Stimulated activated CD8-positive, alpha-beta memory T cell treated with anti-CD3 and anti-CD28 coated beads, Interleukin-4, amount 100 ng/mL, for 1 hour (primary cell): ENCODE measurements at places on chromosomes 4 and X.

DNA sequence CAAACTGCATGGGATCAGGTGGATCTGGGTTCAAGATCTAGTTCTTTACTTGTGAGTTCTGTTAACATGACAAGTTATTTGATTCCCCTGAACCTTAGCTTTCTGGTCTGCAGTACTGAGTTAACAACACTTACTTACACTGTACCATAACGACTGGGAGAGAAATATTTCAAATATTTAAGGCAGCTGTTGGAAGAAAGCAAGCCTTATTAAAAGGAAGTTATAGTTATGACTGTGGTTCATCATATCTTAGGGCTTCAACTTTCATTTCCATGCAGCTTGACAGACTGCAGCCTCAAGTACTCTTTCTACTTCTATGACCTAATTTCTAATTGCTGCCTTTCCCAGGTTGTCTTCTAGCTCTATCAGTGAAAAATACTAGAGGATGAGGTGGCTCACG lies 40.0 kb upstream of the PDGFRA start:
- no peak for DNase-seq

GRCh38 chr4:47533689-47534347 lies 48.7 kb downstream of the ATP10D start:
- DNase-seq, result no peak

GRCh38 chrX:130771648-130772047 lies 131.4 kb downstream of the ENOX2 start:
- no peak for DNase-seq

- no peak for DNase-seq
These were observed 12.4 kb upstream of the PACRGL start for GRCh38 chr4:20687864-20688263.

- no peak for DNase-seq
These were observed 263.4 kb upstream of the PITX2 start for GRCh38 chr4:110886270-110886669.

- no peak for DNase-seq
These were observed 23.7 kb downstream of the TLR6 start for GRCh38 chr4:38832624-38833528.

DNA sequence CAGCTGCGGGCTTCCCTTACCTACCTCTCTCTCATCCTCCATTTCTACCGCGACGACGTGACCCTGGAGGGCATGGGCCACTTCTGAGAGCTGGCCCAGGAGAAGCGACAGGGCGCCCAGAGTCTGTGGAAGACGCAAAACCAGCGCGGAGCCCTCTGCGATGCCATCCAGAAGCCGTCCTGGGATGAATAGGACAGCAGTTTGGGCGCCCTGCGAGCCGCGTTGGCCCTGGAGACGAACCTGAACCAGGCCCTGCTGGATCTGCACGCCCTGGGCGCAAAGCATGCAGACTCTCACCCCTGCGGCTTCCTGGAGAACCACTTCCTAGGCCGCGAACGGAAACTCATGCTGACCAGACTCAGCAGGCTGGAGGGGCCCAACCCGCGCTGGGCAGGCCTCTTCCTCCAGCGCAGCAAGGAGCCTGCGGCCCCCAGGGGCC lies 52.7 kb upstream of the TMPRSS11F start:
- DNase-seq, result no peak

GRCh38 chrX:129979207-129979920 lies 3.1 kb upstream of the BCORL1 start:
- DNase-seq, result no peak
